ENCODE measurements at places on chromosomes 2 and 18.

DNA sequence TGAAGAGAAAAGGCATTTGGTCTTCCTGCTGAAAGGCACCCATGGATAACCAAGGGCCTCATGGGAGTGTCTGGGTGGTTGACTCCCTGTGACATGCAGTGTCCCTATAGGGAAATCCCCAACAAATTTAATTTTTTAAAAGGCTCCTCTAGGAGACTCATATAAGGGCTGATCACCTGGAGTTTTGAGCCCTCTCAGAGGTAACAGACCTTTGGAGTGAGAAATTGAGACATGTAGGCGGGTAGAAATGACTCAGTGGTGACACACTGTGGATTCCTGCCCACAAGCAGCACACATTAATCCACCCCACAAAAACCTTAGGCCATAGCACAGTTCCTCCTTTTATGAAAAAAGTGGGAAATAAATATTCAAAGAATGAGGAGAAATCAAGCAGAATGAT lies 557.0 kb upstream of the CNTNAP5 start:
- no peak for DNase-seq

DNA sequence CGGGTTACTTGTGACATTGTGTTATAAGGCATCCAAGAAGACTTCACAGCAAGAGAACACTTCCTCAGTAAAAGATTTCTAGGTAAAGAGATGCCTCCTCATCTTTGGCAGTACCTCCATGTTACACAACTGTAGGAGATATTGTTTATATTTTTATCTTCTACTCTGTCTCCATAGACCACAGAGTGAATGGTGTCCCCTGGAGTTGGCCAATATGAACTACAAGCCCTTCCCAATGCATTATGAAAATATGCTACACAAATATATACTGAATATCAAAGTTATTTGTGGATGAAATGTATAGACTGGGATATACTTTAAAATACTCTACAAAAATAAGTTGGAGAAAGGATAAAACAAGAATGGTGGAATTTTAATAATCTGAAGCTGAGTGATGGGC lies 46.7 kb downstream of the MBOAT2 start:
- no peak for DNase-seq

DNA sequence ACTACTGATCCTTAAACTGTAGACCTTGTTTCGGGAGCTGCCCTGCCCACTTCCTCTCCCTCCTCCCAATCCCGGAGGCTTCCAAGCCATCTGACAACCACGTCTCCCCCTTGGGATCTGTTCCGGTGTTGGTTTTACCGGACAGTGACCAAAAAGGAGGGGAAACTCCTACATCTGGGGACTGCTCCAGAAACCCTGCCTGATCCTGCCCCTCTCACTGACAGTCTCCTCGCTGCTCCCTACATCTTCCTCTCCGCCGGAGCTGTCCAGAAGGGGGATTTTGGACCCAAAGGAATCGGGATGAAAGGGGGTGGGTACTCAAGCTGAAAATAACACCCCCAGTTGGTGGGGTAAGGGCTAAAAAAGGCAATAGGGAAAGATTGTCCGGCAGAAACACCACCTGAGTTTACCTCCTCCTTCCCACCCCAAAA lies 1.5 kb downstream of the INO80D start:
- no peak for DNase-seq

- no peak for DNase-seq
These were observed 21.6 kb upstream of the B3GNT7 start for GRCh38 chr2:231373786-231374349.

DNA sequence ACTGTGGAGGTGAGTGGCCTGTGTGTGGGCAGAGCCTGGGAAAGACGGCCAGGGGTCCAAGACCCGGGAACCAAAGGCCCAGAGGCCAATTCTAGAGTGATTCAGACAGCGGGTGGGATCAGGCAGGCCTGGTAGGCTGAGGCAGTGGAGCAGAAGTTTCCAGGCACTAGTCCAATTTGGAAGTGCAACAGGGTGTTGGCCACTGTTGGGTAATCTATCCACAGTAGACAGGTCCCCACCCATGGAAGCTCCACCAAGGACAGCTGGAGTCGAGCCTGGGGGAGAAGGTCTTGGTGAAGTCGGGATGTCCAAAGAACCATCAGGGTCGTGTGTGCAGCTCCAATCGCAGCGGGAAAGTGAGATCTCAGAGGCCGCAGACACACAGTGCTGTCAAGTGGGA lies 125.8 kb upstream of the COPS8 start:
- no peak for DNase-seq

- DNase-seq: no peak
These were observed 34.1 kb upstream of the REEP1 start for GRCh38 chr2:86371527-86371926.

All from T-helper 9 cell (primary cell).